Astrocyte of the cerebellum (primary cell): ENCODE measurements at places on chromosomes 2 and 18.

- DNase-seq, result no peak
Observed at GRCh38 chr2:96505231-96505889, at the start of gene NEURL3. NEURL3 (minus strand) TSS chr2:96505357; CDS start chr2:96505286, 71 bp downstream.

GRCh38 chr18:3383381-3383915 is 66.5 kb upstream of the TGIF1 start:
- no peak for DNase-seq

DNA sequence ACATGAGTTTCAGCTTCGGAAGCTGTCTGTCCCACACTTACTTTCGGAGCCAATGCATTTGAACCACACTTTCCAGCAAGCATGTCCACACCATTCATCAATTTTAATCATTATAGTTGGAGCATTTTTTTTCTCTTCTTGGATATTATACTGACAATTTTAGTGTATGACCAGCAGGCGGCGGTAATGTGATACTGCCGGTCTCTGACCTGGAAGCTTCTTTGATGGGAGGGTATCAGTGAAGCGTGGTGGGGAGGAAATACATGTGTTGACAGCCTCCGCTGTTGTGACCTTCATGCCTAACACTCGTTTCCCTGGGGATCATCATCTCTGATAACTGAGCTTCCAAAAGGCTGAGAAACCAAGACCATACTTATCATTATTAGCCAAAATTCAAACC is 231.7 kb downstream of the GBX2 start:
- DNase-seq, result no peak

- no peak for DNase-seq
Observed at GRCh38 chr2:208360259-208361076, 46.1 kb upstream of the PTH2R start.

GRCh38 chr2:132670496-132671150 is 618 bp upstream of the LYPD1 start:
- no peak for DNase-seq

DNA sequence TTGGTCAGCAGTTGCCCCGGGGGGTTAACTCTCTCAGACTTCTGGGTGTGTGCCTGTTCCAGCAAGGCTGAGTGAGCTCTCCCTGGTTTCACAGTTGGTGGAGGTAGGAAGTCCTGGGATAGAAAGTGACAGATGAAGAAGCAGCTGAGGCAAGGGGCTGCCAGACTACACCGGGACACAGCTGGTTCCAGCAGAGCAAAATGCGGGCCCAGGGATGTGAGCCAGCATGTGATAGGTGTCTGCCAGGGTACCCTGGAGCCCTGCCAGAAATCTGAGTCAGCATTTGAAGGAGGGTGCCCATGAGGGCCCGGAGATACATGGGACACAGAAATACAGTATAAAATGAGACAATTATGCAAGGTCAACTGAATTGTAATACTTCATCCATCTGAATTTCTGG is 79.3 kb upstream of the LGALSL start:
- DNase-seq, result no peak

DNA sequence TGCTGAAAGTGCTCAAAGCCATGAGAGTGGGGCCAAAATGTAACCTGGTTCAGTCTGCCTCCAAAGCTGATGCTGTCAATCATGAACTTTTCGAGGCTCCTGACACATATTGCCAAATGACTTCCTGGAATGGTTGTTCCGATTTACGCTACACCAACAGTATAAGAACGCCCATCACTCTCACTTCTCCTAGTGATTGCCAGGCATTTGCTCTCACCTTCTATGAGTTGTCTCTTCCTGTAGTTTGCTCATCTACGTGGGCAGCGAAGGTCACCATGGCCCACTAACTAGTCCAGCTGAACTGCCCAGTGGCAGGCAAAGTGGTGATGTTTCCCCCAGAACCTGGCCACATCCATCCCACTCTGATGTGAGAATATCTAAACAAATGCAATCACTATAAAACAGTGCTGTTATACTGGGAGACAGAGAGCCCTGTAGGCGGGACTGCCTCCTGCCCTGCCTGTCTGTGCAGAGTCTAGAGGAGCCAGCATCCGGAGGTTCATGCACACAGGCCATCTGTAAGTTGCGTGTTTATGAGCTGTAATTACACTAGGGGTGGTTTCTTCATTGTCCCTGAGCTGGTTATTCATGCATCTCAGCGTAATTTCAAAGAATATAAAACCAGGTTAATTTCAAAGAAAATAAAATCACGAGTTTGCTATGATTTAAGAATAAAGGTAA is 8.8 kb upstream of the CABLES1 start:
- DNase-seq, result no peak

DNA sequence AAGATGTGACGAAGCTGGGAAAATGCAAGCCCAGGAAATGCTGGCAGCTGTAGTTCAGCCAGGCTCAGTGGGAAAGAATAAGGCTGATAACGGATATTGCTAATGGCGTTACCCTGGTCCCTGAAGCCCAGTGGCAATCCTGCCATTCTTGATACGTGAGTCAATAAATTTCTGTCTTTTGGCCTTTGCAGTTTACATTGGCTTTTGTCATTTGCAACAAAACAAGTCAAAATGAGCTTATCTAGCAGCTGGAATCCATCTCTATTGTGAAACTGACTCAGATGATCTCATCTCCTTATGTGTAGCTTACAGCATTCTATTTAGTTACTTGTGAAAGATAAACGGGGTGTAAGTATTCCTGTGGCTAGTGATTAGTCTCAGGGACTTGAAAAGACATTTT is 43.8 kb downstream of the ARL6IP6 start:
- DNase-seq, result peak; percentile 28

GRCh38 chr2:182541268-182541667 is 114.4 kb upstream of the PDE1A start:
- DNase-seq, result no peak

DNA sequence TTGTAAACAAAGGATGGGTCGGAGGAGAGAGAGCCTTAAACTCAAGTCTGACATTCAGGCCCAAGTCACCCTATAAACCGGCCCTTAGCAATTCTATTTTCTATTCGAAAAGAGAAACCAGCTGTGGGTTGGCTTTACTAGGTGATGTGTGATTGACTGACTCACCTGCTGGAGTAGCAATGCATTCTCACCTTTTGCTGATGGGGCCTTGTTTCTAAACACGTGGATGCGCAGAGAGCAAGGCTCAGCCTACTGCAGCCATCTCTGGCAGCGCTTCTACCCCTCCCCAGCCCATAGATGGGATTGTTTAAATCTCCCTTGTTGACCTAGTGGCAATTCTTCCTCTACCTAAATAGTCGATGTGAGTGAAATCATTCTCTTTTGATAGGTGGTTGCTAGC is 138.5 kb downstream of the MEIS1 start:
- no peak for DNase-seq

DNA sequence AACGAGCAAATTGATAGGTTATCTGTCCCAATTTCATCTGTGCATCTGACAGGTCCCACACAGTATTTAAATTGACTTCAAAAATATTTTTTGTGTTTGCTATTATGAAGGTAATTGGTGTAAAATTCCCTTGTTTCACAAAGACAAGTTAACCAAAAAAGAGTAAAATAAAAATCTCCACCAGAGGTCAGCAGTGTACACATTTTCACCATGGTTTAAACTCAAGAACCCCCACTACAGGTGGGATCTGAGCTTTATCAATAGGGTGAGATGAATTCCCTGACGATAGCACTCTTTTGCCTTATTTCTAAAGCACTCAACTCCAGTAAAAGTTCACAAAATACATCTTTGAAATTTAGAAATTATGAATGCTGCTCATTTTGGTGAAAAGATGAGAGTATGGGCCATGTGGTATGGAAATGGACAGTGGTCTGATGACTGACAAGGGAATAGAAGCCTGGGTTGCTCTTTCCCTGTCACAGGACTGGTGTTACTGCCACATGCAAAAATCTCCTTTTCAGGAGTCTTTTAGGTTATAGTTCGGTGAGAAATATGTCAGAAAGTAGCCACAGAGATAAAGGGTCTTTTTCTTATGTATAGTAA is 68.0 kb downstream of the SERPINB8 start:
- peak; percentile 34 for DNase-seq

GRCh38 chr2:137179542-137179941 is 414.2 kb downstream of the THSD7B start:
- no peak for DNase-seq

GRCh38 chr2:136134126-136134525 is 16.2 kb upstream of the CXCR4 start:
- DNase-seq, result no peak

GRCh38 chr2:206388698-206389097 is 54.6 kb upstream of the ADAM23 start:
- no peak for DNase-seq

DNA sequence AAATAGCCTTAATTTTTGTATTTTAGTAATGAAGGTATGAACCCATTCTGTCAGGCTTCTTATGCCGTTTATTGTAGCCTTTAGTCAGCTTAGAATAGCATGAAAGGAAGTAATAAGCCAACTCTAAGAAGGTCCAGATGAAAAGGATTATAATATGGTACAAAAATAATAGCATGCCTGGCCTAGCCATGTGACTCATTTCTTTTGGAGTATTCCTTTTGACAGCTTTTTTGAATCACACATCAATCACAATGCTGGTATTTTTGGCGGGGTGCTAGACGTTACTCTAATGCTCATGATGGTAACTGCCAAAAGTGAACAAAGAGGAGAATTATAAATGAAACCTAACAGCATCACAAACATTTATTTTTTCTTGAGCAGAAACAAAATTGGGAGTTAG is 19.9 kb downstream of the FMNL2 start:
- DNase-seq, result no peak

GRCh38 chr2:105847056-105847455 is 102.3 kb downstream of the NCK2 start:
- DNase-seq, result no peak

- no peak for DNase-seq
Observed at GRCh38 chr18:49017813-49018553, 67.2 kb upstream of the SMAD7 start.

DNA sequence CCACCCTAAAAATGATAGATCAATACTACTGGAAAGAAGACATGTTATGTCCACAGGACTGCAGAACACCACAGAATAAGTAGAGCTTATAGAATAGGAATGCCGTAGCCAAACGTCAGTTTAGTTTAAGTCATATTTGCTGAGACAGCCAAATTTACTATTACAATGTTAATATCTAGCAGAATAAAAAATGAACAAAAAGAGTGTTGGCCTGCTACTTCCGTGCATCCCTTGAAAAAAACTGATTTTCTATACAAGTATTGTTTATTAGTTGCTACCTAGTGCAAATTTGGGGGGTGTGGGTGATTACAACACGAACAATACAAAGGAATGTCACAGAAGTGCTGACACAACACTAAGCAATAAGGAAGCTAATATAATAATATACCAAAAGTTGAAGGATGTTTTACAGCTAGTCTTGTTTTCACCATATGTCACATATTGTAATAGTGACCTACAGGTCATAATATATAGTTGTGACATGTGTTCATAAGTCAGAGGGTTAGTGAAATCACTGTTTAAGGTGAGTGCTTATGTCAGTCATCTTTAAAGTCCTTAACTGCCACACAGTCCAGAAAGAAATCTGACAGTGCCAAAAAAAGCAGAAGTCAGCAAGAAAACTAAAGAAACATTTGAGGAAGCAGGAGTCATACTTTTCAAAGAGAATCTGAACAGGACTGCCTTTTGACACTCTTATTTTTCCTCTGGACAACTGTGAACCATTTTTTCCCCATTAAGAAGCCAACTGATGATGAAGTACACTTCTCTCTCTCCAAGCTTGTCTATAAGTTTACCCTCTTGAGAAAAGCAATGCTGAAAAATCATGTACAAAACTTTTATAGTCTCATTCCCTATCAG is 376.4 kb downstream of the ZEB2 start:
- no peak for DNase-seq

DNA sequence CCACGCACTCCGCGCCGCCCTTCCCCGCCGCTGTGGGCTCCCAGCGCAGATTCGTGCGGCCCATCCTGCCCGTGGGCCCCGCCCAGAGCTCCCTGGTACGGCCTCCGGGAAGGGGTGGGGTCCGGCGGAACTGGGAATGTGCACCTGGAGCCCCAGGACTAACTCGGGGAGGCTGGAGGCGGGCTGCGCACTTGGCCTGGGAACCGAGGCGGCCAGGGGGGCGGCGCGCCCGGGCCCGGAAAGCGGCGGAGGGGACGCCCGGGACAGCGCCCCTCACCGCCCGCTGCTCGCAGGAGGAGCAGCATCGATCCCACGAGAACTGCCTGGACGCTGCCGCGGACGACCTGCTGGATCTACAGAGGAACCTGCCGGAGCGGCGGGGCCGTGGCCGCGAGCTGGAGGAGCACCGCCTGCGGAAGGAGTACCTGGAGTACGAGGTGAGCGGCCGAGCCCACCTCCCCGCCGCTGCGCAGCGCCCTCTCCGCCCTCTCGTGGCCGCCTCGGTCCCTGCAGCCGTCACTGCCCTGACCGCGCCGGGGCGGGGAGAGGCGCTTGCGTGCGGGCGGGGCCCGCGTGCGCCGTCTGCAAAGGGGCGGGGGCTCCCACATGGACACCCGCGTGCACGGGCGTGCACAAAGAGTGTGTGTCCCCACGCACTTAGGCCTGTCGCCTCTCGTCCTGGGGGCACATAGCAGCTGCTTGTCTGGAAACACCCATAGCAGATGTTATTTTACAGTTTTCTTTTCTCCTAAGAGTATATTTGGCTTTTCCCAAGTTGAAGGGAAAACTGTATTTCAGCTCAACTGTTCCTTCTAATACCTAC is 25.2 kb downstream of the PSD4 start:
- no peak for DNase-seq

GRCh38 chr2:178394859-178395258 is 56.1 kb downstream of the PRKRA start:
- DNase-seq, result no peak

GRCh38 chr2:67797801-67798540 is 264.8 kb downstream of the C1D start:
- peak; percentile 36 for DNase-seq

GRCh38 chr2:207150284-207150683 is 15.5 kb downstream of the KLF7 start:
- no peak for DNase-seq

DNA sequence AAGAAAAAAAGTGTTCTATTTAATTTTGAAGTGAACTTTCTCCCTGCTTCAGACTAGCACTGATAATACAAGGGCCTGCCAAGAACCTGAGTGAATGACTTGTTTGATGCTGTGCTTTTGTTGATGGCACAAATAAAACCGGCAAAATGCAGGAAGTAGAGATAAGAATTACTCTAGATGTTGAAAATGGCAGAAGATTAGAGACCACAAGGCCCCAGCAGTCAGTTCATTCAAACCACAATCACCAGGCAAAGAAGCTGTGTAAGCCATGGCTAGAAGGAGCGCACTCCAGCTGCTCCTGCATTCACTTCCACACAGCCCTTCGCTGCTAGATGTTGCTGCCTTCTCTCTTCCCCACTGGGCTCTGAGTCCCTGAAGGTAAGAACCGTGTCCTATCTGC is 297.1 kb downstream of the AGPS start:
- no peak for DNase-seq

- DNase-seq, result no peak
Observed at GRCh38 chr2:112155331-112156151, 17.4 kb downstream of the FBLN7 start.

- DNase-seq, result no peak
Observed at GRCh38 chr18:48766026-48766425, 184.7 kb downstream of the SMAD7 start.

GRCh38 chr2:20758997-20759396 is 63.9 kb downstream of the LDAH start:
- DNase-seq, result no peak

GRCh38 chr2:776487-776886 is 99.3 kb upstream of the TMEM18 start:
- DNase-seq, result no peak

- DNase-seq, result no peak
Observed at GRCh38 chr18:10544093-10544748, 18.4 kb downstream of the NAPG start.
